ENCODE measurements at places on chromosomes 2 and 18.

DNA sequence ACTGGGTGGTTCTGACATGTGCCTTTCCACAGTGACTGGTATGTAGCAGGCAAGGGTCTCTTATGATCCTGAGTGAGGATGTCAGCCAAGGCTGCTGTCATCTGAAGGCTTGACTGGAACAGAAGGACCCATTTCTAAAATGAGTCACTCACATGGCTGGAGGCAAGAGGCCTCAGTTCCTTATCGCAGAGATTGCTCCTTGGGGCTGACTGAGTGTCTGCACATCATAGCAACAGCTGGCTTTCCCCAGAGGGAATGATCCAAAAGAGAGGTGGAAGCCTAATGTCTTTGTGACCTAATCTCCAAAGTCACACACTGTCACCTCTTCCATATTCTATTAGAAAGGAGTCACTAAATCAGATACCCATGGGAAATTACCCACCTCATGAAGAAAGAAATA lies 114.0 kb downstream of the NEDD4L start:
- DNase-seq, result no peak

DNA sequence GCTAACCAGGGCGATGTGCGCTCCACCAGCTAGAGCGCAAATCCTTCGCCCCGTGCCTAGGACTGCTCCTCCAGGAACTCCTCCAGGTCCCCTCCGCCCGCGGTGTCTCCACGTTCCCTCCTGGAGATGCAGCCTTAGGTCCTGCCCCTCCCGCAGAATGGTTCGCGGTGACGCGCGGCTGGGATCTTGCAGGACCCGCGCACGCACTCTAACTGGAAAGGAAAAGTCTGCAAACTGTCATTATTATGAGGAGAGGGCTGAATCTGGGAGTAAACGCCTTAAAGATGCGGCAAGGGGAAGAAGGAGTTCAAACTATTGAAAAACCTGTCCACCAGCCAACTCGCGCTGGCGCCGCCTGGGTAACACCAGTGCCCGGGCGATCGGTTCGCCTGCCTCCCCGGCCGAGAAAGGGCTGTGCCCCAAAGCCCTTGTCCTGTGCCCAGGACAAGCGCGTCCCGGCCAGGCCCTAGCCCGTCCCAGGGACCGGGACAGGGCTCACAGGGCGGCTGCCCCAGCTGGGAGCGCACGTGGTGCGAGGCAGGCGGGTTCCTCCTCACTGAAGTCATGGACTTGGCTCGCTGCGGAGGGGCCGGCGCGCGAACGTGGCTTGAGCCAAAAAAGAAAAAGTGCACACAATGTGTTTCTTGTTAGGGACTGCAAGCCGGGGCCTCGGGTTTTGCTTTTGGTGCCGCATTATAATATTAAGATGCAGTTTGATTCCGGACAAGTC lies 5.5 kb upstream of the ID2 start:
- no peak for DNase-seq

DNA sequence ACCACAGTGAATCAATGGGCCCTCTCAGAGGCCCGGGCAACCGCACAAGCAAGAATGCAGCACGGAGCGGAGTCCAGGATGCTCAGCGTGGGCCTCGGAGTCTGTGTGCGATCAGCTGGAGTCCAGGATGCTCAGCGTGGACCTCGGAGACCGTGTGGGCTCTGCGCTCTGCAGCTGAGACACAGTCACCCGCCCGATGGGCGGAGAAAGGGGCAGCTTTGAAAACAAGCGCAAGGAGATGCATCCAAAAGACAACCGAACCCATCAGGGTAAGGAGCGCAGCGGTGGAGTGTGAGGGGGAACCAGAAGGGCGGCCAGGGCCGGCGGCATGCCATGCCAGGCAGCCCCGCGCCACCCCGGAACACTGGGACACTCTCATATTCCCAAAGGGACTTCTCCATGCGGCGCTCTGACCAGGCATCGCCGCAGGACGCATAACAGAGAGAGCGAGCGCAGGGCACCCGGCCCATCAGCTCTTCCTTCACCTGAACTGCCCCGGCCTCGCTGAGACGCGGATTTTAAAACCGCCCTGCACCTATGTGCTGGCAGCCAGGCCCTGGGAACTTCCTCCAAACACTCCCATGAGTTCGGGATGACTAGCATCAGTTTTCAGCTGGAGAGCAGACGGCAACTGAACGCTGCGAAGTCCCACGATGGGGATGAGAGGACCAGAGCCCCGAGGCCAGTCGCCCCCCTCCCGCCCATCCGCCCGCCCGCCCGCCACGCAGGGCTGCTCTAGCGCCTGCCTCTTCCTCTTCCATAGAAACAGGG lies 44.7 kb downstream of the MC5R start:
- DNase-seq, result no peak

GRCh38 chr2:48397846-48398245 lies 132.1 kb upstream of the STON1 start:
- DNase-seq, result no peak

DNA sequence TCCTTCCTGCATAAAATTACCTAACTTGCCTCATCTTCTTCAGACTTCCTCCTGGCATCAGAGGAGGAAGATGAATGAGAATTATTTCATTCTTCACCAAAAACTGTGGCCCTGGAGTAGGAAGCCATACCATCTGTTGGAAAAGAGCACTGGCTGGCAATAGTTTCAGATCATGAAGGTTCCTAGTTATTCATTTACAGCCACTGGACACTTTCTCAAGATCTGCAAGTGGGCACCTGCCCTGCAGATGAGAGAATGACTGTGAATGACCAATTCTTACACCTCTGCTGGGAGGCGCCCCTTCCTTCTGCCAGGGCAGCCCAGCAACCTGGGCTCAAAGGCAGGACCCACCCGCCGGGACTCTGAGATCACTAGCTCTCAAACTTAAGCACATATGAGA lies 13.0 kb downstream of the DIPK1C start:
- DNase-seq, result no peak

Measured in hematopoietic multipotent progenitor cell treated with erythropoietin and hydrocortisone succinate and interleukin-3 and kit ligand, for 17 days (in vitro differentiated cells).